ENCODE measurements at places on chromosomes 16 and 17.

GRCh38 chr17:57271821-57272220, 15.5 kb downstream of the MSI2 start:
- no peak for DNase-seq

DNA sequence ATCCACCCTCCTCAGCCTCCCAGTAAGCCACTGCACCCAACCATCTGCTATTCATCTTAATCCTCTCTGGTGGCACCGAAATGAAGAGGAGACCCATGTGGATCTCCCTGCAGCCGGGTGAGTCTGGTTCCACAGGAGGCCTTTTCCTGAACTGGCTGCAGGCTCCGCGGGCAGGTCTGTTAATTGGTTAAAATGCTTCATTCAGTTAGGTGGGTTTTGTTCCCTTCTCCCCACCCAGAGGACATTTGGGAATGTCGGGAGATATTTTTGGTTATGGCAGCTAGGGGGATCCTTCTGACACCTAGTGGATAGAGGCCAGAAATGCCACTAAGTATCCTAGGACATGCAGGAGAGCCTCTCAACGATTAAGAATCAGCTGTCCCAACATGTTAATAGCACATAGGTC, 16.7 kb downstream of the C16orf54 start:
- peak; percentile 73 for DNase-seq

- peak; percentile 82 for DNase-seq
Measured at GRCh38 chr17:7023576-7024401, 939 bp downstream of the BCL6B start.

DNA sequence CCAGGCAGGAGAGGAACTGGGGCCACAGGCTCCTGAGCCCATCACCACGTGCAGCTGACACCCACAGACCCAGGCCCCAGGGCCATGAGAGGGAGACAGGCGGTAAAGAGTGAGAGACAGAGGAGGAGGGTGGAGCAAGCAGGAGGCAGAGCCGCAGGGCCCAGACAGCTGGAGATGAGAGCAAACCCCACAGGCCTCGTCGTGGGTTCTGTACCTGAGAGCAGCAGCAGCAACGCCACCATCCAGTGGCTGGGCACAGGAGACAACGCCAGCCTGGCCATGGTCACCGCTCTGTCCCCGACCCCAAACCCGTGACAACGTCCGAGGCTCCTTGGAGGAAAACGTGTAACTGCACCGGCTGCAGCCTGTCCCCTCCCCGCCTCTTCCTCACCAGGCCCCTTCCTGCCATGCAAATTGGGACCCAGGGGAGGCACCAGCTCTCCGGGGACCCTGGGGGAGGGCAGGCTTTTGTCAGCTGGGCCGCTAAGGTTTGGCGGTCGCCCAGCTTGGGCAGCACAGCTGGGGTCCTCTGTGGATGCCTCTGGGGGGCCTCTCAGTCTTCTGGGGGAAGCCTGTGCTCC, at the start of gene CD79B:
TSS of gene CD79B (minus strand) at position 351 of the 581 bp plus-strand sequence. CDS start at position 281, 70 bp downstream.
- no peak for DNase-seq

- DNase-seq = no peak
Measured at GRCh38 chr16:49274591-49274990, 7.0 kb downstream of the CBLN1 start.

GRCh38 chr16:53085931-53086421, 31.2 kb downstream of the CHD9 start:
- DNase-seq = peak; percentile 93

DNA sequence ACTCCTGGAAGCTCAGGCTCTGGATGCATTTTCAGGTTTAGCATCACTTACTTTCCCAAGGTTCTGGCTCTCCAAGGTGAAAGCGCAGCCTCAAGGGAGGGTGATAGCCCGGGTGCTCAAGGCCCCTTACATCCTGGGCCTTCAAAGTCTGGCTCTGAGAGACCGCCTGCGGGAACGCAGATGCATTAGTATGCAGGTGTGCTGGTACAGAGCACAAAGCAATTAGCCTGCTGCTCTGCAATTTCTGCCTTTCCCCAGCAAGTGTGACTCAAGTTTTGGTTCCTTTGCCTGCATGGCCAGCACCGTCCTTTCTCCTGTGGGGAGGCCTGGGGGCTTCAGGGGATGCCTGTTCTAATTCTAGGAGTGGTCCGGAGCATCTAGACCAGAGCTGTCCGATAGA, 116.2 kb downstream of the AATF start:
- no peak for DNase-seq

DNA sequence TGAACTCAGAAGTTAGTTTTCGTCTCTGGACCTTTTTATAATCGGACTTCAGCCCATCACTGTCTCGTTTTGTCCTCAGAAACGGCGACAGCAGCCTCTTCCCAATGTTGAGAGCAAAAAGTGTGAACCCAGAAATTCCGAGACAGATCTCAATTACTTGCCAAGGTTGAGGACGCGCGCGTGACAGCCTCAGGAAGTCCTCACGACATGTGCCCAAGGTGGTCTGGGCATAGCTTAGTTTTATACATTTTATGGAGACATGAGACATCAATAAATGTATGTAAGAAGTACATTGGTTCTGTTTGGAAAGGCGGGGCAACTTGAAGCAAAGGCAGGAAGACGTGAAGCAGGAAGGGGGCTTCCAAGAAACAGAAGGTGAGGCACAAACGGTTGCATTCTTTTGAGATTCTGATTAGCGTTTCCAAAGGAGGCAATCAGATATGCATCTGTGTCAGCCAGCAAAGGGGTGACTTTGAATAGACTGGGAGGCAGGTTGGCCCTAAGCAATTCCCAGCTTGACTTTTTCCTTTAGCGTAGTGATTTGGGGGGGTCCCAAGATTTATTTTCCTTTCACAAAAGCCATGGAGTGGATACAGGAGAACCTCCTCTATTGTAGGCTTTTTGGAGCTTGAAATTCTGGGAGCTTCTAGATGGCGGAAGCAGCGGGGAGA, 583 bp upstream of the ZNF747 start:
- DNase-seq = no peak

DNA sequence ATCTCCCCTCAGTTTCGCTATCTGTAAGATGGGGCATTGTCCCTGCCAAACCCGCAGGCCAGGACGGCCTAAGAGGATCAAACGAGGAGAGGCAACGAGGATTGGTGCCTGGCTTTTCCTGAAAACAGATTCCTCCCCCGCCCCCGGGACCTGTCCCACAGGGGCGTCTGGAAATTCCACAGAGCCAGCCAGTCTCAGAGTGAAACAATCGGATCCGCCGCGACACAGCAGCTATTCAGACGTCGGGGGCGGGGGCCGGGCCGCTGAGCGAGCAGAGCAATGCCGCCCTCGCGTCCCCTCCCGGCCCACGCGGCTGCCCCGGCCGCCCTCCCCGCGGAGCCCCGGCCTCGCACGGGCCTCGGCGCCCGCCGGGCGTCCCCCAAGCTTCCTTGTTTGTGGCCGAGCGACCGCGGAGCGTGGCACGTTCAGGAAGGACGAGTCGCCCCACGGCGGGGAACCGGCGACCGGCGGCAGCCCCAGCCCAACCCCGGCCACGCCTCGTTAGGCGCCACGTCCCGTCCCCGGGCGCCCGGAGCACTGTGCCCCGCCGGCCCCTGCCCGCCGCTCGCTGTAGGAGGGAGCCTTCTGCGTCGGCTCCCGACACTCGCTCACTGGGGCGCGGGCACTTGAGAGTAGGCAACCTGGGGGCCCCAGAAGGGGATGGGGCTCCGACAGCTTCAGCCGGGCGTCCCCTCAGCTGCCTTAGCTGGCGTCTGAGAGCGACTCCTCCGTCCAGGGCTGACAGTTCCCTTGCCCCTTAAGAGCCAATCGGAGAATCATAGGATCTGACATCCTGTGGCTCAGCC, 29.6 kb upstream of the PHOSPHO1 start:
- DNase-seq = peak; percentile 87

GRCh38 chr17:67441052-67441895, 64.2 kb downstream of the PITPNC1 start:
- peak; percentile 84 for DNase-seq

- no peak for DNase-seq
Measured at GRCh38 chr16:28001642-28002041, 61.9 kb downstream of the GSG1L start.

- no peak for DNase-seq
Measured at GRCh38 chr16:90078579-90078895, 1.4 kb upstream of the PRDM7 start.

- peak; percentile 85 for DNase-seq
Measured at GRCh38 chr17:77465358-77466041, 324.7 kb downstream of the SEC14L1 start.

GRCh38 chr16:72937916-72938794, 109.8 kb downstream of the ZFHX3 start:
- DNase-seq = no peak

DNA sequence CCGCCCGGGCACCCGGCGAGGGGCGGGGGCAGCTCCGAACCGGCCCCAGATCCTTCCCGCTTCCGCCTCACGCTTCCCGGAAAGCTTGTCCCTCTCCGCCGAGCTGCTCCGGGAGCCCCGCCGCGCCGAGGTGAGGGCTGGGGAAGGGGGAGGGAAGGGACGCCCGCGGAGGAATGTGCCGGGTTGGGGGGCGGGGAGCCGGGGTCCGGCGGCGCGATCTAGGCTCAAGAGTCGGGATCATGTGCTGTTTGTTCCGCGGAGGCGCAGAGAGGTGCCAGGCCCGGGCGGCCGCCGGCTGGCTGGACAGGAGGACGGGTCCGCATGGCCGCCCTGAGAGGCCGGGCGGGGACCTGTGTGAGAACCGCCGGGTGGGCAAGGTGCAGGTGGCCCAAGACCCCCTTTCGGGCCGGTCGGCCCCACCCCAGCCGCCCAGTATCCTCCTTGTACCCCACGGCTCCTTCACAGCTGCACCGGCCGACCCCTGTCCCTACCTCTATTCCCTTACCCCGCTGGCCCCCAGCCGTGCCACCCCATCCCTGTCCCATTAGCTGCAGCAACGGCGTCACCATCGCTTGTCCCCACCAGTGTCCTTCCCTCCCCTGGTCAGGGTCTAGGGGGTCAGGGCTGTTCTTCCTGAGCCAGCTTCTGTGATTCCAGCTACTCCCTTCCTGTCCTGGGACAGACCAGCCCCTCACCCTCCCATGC, 429 bp downstream of the KIF1C start:
- DNase-seq = no peak

DNA sequence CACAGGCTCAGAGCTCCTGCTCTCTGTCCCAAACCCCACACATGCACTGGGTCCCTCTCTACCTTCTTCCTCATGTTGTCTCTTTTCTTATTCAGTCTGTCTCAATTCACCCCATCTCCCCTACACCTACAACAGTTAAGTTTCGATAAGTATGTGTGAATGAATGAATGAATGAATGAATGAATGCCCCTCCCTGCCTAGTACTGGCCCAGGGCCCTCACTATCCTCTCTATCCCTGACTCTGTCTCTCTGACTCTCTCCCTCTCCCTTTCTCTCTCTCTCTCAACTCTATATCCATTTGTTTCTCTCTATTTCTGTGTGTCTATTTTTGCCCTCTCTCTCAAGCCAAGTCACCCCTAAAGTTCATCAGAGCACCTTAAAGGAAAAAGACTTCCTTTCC, 6.7 kb upstream of the KRT9 start:
- DNase-seq = no peak

DNA sequence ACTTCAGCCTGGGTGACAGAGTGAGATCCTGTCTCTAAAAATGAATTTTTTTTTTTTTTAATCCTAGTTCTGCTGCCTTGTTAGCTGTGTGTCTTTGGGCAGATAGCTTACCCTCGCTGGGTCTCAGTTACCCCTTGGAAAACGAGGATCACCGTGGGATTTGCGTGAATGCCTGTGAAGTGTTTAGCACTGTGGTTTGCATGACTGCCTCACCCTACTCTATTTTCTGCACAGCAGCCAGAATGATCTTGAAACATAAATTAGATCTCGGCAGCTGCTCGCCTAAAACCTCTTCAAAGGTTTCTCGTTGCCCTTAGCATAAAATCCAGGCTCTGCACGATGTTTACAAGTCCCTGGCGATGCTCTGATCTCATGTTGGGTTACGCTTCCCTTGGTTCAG, 71.2 kb upstream of the GRIN2A start:
- no peak for DNase-seq

GRCh38 chr17:41505809-41506767, 676 bp upstream of the KRT13 start:
- DNase-seq = no peak

DNA sequence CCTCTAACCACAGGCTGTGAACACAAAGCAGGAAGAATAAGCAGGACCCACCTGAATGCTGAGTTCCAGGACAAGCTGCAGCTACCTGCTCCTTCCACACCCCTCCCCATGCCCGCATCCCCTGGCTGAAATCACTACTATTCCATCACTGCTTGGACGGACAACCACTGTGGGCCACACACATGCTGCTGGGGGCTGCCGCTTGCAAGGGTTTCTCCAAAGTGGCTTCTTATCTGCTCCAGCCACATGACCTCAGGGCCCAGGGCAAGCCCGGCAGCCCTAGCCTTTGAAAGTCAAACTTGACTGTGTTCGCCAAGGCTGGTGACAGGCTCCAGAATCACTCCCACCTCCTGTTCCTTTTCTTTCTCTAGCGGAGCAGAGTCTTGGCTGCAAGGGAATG, 18.4 kb downstream of the FA2H start:
- DNase-seq = no peak

GRCh38 chr16:28558456-28558855, 4.7 kb downstream of the SGF29 start:
- DNase-seq = no peak

DNA sequence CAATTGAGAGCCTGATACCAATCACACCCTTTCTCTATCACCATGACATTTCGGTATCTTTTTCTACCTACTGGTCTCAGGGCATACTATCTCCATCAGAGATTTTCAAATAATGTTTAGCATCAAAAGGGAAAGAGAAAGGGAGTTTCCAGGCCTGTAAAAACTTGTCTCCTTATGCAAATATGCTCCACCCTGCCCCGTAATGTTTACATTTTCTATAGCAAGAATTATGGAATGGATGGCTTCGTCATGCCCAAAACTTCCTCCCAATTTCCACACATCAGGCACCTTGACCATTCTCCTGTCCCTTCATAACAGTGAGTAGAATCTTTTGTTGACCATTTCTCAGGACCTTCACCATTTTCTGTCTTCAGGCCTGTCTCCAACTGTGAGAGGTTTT, 30.9 kb upstream of the HLF start:
- DNase-seq = no peak

DNA sequence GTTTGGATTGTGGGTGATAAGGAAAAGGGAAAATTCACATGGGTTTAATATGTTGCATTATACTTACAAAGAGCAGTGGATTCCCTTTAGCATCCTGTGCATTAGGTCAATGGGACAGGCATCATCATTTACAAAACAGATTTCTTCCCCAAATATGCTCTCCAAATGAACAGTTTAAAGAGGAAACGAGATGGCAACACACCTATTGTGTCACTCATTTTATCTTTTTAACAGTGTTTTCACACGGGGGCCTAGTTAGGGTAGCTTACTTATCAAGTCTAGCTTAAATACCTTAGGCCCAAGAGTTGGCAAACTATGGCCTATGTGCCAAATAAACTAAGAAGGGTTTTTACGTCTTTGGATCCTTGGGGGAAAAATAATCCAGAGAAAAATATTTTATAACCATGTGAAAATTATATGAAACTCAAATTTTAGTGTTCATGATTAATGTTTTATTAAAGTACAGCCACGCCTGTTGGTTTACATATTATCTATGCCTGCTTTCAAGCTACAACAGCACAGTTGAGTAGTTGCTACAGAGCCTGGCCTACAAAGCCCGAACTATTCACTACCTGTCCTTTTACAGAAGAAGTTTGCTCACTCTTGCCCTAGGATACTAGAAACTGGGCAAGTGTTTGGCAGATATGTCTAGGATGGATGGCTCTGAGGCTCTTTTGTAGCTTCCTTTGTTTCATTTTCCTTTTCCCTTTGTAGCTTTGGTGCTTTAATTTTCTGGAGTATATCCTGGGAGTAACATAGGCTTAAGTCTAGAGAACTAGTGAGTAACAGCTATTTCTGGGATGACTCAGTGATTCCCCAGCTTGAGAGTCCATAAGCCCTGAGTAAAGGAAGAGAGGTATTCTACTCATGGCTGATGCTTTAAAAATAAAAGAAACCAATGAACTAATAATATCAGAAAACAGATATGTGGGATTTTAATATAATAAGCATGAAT, 12.4 kb downstream of the NUP93 start:
- peak; percentile 86 for DNase-seq

Data from foreskin fibroblast (primary cell).